ENCODE measurements at places on chromosomes 2 and 18.
A peak's percentile ranks its signal among the peaks of the same experiment; 100 is the strongest.

DNA sequence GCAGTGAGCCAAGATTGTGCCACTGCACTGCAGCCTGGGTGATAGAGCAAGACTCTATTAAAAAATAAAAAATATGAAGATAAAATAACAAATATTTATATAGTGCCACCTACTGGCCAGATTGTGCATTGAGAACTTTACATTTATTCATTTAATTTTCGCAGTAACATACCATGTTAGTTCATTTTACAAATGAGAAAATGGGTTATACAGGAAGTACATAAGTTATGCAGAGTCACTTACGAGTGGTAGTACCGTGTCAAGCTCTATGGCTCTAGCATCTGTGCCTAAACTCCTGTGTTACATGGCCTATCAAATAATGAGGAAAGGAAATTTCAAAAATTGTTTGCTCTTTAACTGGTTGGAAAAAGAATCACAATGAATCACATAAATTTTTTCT is 27.9 kb downstream of the RIF1 start:
- peak; percentile 58 for DNase-seq
- H3K27me3 ChIP-seq: no peaks in the 10 kb centered on the region
- H3K4me1 ChIP-seq: no peaks in the 10 kb centered on the region
- no peak overlapping the region for H3K27ac ChIP-seq

DNA sequence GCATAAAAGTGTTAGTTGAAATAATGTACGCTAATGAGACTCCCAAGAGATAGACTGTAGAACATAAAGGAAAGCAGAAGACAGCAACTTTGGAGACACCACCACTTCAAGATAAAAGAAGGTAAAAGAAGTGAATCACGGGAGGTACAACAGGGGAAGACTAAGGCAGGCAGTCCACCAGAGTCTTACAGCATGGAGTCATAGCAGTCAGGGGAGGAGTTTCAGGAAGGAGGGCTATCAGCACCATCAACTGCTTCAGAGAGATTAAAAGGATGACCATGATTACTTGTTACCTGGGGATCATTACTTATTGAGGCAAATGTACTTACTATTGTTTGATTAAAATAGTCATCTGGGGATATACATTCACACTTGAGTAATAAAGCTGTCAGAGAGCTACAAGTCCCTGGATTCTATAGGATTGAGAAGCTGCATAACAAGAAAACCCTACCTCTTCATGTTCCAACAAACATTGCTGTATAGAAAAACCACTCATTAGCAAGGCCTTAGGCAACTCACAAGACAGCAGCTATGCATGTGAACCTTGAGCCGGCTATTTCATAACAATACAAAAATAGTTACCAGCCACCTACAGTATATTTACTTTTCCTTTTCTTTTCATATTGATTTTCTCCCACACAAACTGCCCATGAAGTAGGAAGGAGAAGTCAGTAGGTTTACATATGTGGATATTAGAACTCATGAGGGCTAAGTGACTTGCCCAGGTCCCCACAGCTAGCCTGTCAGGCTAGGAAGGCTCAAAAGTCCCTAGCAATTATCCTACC is 101.7 kb downstream of the PDE11A start:
- H3K4me3 ChIP-seq: no peak overlapping the region
- no peak overlapping the region for H3K27ac ChIP-seq
- no peaks in the 10 kb centered on the region for H3K36me3 ChIP-seq

DNA sequence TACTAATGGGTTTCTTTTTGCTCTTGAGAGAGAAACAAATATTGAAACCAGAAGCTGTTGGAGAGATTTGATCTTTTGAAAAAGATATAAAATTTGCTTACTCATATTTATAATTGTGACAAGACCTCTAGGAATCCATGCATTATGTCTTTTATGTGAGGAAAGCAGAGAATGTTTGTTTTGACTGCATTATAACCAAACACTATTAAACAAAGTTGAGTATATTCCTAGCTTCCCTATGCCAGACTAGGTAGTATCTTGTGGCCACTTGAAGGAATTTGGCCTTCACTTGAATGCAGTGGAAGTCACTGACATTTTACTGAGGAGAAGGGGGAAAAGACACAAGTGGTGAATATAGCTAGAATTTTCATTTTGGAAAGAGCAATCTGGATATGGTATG is 521.8 kb upstream of the ZEB2 start:
- no peak overlapping the region for H3K27ac ChIP-seq
- no peak overlapping the region for H3K4me3 ChIP-seq
- no peaks in the 10 kb centered on the region for H3K36me3 ChIP-seq
- H3K27me3 ChIP-seq: no peaks in the 10 kb centered on the region
- no peaks in the 10 kb centered on the region for H3K4me1 ChIP-seq
- no peak for DNase-seq

DNA sequence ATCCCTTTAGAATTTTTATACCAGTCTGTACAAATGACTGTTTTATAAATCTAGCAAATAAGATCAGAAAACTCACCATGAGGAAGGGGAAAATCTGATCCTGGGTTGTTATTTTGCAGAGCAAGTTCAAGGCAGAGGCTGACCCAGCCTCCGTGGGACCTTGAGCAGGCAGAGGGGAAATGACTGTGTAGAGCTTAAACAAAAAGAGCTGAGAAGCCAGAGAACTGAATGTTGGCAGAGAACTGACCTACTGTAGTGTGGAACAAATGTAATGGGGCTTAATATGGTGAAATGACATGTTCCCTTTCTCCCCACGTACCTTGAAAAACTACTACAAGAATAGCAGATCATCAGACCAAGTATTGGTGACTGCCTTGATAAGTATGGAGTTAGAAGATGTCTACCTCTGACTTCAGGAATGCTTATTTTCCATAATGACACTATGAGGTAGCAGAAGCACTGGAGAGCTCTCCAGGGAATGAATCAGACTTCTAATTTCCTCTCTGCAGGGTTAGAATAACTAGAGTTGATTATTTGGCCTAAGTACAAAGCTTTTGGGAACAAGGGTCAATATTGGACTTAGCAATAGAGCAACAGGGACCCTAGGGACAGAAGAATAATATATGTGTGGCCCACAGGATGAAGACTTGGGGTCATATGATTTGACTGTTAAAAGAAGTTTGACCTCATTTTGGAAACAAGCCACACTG is 304.4 kb downstream of the CCDC178 start:
- no peaks in the 10 kb centered on the region for H3K4me1 ChIP-seq
- H3K4me3 ChIP-seq: no peak overlapping the region
- H3K27ac ChIP-seq: no peak overlapping the region
- DNase-seq: no peak
- no peaks in the 10 kb centered on the region for H3K27me3 ChIP-seq

DNA sequence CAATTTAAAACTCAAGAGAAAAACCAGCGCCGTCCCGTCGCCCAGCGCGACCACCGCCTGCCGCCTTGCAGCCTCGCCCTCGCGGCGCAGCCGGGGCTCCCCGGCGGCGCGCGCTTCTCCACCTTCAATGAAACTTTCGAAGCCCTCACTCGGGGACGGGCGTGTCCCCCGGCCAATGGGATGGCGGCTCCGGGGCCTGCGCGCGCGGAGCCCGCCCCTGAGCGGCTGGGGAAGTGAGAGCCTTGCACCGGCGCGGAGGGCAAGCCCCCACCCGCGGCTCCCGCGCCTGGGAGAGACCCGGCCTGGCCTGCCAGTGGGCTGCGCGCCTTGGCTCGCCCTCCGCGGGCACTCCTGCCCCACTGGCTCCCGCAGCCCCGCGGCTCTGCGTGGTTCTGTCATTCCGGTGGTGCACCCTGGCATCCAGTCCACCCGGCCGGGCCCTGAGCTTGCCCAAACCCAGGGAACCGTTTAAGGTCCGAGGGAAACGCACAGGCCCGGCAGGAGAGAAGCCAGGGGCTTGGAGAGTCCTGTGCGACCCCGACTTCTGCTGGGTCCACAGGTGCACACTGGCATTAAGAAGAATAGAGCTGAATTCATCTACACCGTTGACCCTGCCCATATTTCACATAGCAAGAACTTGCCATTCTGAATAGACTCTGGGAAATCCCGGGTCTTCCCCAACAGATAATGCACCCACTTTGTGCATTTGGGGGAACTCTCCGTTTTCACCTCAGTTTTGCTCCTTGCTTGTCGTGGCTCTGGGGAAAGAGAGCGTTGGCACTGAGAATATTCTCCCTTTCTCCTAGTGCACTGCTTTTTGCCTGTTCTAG is at the start of gene PIEZO2:
Gene PIEZO2 (minus strand): TSS at position 129 of the 830 bp plus-strand sequence. CDS start 981 bp downstream, outside the sequence.
- no peaks in the 10 kb centered on the region for H3K4me1 ChIP-seq
- no peaks in the 10 kb centered on the region for H3K36me3 ChIP-seq
- H3K27me3 ChIP-seq: peaks cover 42% of the 10 kb centered on the region
- DNase-seq: peak; percentile 89
- peak within 1 kb of the TSS; percentile 59 for H3K4me3 ChIP-seq

GRCh38 chr2:241810307-241811200 is 1.6 kb downstream of the NEU4 start:
- DNase-seq: no peak
- H3K27me3 ChIP-seq: no peaks in the 10 kb centered on the region
- H3K27ac ChIP-seq: no peak overlapping the region
- H3K4me1 ChIP-seq: peaks cover 4% of the 10 kb centered on the region
- no peak overlapping the region for H3K4me3 ChIP-seq
- no peaks in the 10 kb centered on the region for H3K36me3 ChIP-seq

GRCh38 chr18:45666520-45666919 is 51.2 kb downstream of the SLC14A2 start:
- H3K27me3 ChIP-seq: no peaks in the 10 kb centered on the region
- H3K36me3 ChIP-seq: no peaks in the 10 kb centered on the region
- no peak for DNase-seq
- H3K27ac ChIP-seq: no peak overlapping the region
- peaks cover 60% of the 10 kb centered on the region for H3K4me1 ChIP-seq

DNA sequence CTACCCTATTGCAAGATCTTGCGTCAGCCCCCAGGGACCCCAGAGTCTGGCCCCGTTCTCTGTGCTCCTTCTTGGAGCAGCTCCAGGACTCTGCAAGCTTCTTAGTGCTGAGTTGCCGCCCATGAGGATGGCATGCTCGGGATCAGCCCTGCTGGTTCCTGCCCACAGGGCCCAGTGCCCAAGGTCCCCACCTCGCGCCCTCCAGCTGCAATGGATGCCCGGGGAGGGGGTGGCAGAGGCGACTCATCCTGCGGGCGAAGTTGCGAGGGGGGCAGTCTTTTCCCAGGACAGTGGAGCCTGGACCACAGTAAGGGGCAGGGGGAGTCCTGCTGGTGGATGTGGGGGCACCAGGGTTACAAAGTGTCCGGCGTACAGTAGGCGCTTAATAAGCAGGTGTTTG is 261.9 kb downstream of the BCL2 start:
- H3K27me3 ChIP-seq: no peaks in the 10 kb centered on the region
- H3K27ac ChIP-seq: no peak overlapping the region
- H3K4me1 ChIP-seq: peaks cover 9% of the 10 kb centered on the region
- no peaks in the 10 kb centered on the region for H3K36me3 ChIP-seq
- no peak for DNase-seq

GRCh38 chr2:195428673-195429072 is 228.4 kb upstream of the SLC39A10 start:
- no peaks in the 10 kb centered on the region for H3K36me3 ChIP-seq
- no peak overlapping the region for H3K4me3 ChIP-seq
- H3K27me3 ChIP-seq: no peaks in the 10 kb centered on the region
- H3K27ac ChIP-seq: no peak overlapping the region
- no peak for DNase-seq
- H3K4me1 ChIP-seq: no peaks in the 10 kb centered on the region

- H3K4me1 ChIP-seq: no peaks in the 10 kb centered on the region
- no peak overlapping the region for H3K27ac ChIP-seq
- no peak overlapping the region for H3K4me3 ChIP-seq
- no peaks in the 10 kb centered on the region for H3K27me3 ChIP-seq
- no peaks in the 10 kb centered on the region for H3K36me3 ChIP-seq
Observed at GRCh38 chr2:3041246-3041645, 336.4 kb downstream of the EIPR1 start.

GRCh38 chr2:159381574-159381973 is 95.1 kb upstream of the WDSUB1 start:
- no peaks in the 10 kb centered on the region for H3K27me3 ChIP-seq
- H3K4me3 ChIP-seq: no peak overlapping the region
- no peaks in the 10 kb centered on the region for H3K4me1 ChIP-seq
- peak; percentile 22 for DNase-seq
- peaks cover 35% of the 10 kb centered on the region for H3K36me3 ChIP-seq

DNA sequence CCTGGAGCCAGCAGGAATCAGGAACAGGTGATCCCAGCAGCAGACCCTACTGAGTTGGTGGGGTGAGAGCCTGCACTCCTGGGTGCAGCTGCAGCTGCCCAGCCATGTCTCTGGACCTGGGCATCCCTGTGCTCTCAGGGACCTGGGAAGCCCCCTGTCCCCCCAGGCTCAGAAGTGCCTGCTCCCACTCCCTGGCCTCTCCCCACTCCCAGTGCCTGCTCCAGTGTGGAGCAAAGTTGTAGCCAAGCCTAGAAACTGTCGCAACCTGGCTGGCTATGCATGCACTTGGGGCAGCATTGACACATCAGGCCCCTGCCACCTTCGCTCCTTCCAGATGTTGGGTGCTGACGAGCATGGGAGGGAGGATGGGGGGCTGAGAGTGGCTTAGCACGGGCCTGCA is 1124.7 kb upstream of the ACVR2A start:
- no peaks in the 10 kb centered on the region for H3K4me1 ChIP-seq
- no peak overlapping the region for H3K4me3 ChIP-seq
- no peak overlapping the region for H3K27ac ChIP-seq
- H3K27me3 ChIP-seq: no peaks in the 10 kb centered on the region
- no peaks in the 10 kb centered on the region for H3K36me3 ChIP-seq
- DNase-seq: no peak

GRCh38 chr2:61420991-61421544 is 49.8 kb downstream of the USP34 start:
- peaks cover 6% of the 10 kb centered on the region for H3K36me3 ChIP-seq
- H3K27me3 ChIP-seq: no peaks in the 10 kb centered on the region
- no peak overlapping the region for H3K27ac ChIP-seq
- peak; percentile 70 for DNase-seq

DNA sequence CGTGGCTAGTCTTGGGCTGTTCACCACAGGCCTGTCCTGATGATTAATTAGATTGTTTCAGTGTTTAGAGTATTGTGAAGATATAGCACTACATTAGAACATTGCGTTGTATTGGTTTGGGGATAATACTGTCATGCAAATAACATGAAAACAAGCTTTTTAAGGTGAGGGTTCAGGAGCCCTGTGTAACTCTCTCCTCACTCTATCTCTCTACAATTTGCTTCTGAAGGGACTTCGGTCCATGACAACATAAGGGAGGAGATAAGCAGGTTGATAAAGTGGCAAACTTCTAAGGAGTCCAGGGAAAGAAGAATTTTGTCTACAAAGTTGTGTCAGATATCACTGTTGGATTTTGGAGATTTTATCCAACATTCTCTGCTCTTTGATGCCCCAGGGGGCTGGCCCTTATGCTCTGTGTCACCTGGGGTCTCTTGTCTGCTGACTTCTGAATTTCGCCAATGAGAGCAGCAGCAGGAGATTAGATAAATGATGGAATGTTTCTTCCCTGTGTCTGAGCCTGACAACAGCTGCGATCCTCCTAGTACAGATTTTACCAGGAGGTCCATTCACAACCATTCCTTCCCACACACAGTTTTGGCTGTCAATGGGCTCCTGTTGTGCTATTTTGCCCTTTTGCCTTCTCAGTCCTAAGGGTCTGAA is 3.3 kb downstream of the TNP1 start:
- no peak overlapping the region for H3K27ac ChIP-seq
- peaks cover 3% of the 10 kb centered on the region for H3K4me1 ChIP-seq
- H3K27me3 ChIP-seq: no peaks in the 10 kb centered on the region
- H3K4me3 ChIP-seq: no peak overlapping the region
- H3K36me3 ChIP-seq: no peaks in the 10 kb centered on the region
- no peak for DNase-seq
